GM06990 (cell line): ENCODE measurements at places on chromosomes 2 and 18.
A peak's percentile ranks its signal among the peaks of the same experiment; 100 is the strongest.

DNA sequence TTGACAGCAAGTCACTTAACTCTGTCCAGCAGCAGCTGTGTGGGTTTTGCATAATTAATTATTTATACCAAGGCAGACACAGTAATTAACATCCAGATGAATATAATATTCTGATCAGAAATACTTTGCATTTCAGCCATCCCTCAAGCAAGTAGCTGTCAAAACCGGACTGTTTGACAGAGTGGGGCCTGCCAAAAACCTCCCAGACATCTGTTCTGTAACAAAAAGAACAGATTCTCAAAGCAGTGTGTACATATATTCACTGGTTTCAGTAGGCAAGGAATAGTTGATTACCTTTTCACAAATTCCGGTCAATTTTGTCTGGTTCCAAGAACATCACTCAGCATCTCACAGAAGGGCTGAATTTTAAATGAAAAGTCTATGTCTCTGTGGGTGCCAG is 291.6 kb downstream of the CMPK2 start:
- DNase-seq = no peak

DNA sequence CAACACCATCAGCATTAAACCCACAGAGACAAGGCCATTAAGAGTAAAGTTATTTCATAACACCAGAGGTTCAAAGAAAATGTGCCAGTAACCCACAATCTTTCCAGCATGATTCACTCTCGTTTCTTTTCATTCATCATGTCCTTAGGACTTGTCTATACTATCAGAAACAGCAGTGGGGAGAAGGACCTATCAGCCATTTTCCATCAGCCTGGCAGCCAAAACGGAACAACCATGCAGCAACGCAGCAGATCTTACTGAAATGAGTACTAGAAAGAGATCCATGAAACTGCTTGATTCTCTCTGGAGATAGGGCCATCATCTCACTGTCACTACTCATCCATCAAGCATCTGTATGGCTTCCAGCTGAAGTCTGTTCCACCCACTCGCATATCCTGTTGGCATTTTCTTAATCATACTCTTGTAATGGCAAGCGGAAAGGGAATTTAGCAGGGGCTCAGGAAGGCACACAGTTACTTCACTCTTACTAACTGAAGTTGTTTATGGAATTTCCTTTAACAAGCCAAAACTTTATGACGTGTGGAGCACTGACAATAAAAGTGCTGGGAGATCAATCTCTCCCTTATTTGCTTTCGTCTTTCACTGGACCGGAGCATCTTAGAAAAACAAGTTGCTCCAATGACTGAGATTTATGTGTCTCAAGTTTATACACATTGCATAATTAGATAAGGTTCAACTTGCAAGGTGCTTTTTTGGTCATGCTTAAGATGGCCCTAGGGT is 69.7 kb downstream of the EPHA4 start:
- no peak for DNase-seq

DNA sequence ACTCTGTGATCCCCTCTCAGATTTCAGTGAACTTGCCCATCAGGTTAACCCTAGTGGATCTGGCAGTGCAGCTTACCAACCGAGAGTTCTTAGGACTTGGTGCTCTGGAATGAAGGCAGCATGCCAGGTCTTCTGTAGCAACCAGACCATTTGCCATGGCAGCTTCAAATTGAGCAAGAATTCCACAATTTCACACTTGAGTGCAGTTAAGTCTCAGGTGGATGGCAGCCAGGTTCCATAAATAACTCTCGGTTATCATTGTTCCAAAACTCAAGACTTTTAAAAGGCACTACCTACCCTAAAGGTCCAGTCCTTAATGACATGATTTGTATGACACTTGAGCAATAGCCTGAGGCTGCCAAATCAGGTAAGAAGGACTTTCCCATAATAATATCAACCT is 48.1 kb downstream of the GALNT3 start:
- no peak for DNase-seq

DNA sequence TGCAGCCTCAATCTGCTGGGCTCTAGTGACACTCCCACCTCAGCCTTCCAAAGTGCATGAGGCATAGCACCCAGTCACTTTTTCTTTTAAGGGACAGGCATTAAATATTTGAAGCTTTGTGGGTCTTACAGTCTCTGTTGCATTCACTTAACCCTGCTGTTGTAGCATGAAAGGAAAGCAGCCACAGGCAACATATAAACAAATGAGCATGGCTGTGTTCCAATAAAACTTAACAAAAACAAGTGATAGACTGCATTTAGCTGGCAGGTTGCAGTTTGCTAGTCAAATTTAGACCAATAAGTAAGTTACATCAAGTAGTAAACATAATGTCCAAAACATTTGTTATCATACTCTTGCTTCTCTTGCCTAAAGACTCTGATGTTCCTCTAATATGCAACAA is 297.3 kb upstream of the MMADHC start:
- no peak for DNase-seq

- no peak for DNase-seq
These were observed 234.3 kb downstream of the ETAA1 start for GRCh38 chr2:67631483-67631882.

- no peak for DNase-seq
These were observed 96.7 kb upstream of the CDH20 start for GRCh38 chr18:61236356-61237057.

- DNase-seq = no peak
These were observed 96.3 kb upstream of the THUMPD2 start for GRCh38 chr2:39875182-39875913.

DNA sequence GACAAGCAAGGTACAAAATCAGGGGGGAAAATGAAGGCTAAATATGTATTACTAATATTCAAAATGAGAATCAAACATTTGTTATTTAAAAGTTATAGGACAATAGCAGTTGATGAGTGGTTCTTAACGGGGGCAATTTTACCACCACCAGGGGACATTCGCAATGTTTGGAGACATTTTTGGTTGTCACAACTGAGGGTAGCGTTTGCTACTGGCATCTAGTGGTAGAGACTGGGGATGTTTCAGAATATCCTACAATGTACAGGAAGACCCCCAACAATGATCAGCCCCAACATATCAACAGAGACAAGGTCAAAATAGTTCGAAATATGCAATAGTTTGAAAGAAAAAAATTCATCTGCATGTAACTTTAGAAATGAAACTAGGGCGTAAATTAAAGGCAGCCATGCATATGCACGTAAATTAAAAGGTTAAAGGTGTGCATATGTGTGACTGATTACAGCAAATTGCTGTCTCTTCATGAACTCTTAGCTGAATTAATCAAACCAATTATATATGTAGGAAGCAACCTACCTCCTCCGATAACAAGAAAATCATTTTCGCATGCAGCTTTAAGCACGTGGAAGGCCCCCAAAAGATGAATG is 61.2 kb upstream of the CUL3 start:
- no peak for DNase-seq

DNA sequence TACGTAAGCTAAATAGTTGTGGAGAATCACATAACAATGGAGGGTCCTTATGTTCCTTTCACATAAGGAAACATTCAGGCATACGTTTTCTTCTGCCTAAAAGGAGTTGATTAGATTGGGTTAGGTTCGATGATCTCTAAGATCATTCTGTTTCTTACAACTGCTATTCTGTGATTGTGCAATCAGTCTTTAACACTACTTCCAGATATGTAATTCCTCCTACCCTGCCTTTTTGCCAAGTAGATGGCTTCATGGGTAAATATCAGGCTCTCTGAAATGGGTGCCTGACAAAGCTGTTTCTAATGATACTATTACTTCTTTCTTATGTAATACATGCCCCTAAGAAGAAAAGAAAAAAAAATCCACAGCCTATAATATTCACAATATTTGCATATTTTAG is 321.5 kb downstream of the XIRP2 start:
- DNase-seq = no peak

GRCh38 chr2:197304556-197305011 is 6.0 kb downstream of the ANKRD44 start:
- DNase-seq = peak; percentile 58

DNA sequence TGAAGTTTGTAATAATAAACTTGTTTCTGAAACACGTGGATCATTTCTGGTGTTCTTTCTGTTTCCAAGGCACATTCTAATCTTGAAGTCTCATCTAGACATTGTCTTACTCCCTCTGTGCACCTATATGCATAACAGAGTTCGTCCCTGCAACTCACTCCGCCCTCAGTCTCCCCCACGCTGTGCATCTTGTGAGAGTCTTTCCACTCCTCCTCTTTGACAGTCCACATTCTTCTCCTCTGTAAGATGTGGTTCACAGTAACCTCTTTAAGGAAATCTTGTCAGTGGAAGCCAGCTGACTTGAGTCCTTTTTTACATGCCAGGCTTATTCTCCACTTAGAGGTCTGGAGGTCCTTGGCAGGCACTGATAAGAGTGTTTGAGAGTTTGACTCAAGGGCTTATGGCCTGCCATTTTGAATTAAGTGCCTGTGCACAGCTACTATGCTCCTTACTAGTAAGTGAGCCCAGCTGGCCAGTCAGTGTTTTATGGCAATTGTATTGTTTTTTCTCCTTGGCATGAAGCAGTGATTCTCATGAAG is 108.9 kb upstream of the IL1R2 start:
- DNase-seq = no peak

DNA sequence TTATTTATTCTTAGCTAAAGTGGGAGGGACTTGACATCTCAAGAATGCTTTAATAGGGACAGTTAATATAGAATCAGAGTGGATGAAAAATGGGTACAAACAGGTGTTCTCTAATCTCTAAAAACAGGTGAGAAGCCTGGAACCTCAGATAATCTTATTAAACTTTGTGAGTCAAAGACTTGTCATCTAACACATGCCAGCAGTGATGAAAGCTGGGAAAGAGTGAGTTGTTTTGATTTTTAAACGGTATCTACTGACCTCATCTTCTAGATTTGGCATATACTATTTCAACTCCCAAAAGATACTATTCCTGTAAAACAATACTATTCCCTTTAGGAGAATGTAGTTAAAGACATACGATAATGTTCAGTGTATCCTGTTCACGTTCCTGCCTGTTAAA is 103.4 kb downstream of the CCDC141 start:
- no peak for DNase-seq

GRCh38 chr2:158999458-158999857 is 31.0 kb downstream of the TANC1 start:
- DNase-seq = no peak

GRCh38 chr18:9993521-9994025 is 79.8 kb downstream of the VAPA start:
- DNase-seq = no peak

DNA sequence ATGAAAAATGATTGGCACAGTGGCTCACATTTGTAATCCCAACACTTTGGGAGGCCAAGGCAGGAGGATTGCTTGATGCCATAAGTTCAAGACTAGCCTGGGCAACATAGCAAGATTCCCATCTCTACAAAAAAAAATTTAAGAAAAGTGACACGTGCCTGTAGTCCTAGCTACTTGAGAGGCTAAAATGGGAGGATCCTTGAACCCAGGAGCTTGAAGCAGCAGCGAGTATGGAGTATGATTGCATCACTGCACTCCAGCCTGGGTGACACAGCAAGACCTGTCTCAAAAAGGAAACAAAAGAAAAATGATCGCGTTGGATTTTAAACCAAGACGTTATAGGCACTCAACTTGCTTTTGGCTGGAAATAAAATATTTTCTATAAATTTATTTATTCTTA is 37.8 kb upstream of the CREB1 start:
- no peak for DNase-seq

DNA sequence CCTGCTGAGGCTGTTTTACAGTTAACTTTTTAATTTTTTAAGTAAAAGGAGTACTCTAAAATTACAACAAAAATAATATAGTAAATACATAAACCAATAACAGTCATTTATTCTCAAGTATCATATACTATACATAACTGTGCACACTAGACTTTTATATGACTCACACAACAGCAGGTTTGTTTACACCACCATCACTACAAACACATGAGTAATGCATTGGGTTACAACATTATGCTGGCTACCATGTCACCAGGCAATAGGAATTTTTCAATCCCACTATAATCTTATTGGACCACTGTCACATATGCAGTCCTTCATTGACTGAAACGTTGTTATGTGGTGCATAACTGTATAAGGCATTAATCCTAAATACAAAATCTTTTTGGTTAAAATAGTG is 42.5 kb downstream of the RASGRP3 start:
- DNase-seq = no peak

- no peak for DNase-seq
These were observed 149.5 kb downstream of the SPP2 start for GRCh38 chr2:234199996-234200395.

- peak; percentile 100 for DNase-seq
These were observed at the start of gene DUSP2 for GRCh38 chr2:96145036-96145847. TSS of gene DUSP2 (minus strand) at chr2:96145440. CDS start at chr2:96145354, 86 bp downstream.

GRCh38 chr2:25159949-25160348 is 8.4 kb downstream of the POMC start:
- DNase-seq = no peak

- no peak for DNase-seq
These were observed 680.0 kb downstream of the EPHA4 start for GRCh38 chr2:220892018-220892634.

- DNase-seq = no peak
These were observed 64.2 kb downstream of the RBMS1 start for GRCh38 chr2:160429248-160430000.

DNA sequence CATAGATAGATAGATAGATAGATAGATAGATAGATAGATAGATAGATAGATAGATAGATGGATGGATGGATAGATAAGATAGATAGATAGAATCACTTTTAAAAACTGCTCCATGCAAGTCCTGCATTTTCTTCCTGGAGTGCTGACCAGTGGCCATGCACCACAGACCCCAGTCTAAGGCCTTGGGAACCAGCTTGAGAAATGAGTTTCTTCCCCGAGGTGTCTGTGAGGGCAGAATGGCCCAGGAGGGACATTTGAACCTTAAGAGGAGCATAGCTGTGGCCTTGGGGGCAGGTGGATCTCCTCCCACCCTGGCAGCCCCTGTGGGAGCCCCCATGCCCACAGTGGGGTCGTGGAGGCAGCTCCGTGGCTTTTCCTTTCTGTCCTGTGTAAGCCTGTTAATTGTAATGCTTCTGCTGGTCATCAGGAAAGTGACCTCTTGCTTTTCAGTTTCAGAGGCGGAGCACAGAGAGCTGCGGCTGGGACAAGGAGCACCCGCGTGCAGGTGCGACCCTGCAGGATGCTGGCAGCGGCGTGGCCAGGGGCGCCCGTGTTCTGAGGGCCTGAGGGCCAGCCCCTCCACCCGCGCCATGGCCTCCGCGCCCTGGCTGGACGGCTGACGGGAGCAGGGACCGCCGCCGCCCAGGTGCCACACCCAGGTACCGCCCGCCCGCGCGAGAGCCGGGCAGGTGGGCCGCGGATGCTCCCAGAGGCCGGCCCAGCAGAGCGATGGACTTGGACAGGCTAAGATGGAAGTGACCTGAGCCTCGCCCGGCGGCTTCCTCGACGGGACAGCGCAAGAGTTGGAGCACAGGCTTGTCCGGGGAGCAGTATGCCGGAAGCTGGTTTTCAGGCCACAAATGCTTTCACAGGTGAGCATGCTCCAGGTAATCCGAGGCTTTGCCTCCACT is 168.6 kb downstream of the LDLRAD4 start:
- no peak for DNase-seq
